Stimulated activated CD8-positive, alpha-beta memory T cell treated with anti-CD3 and anti-CD28 coated beads, Interleukin-4, amount 100 ng/mL, for 4 hours (primary cell): ENCODE measurements at places on chromosomes 5 and 9.
A peak's percentile ranks its signal among the peaks of the same experiment; 100 is the strongest.

GRCh38 chr9:13568405-13568804, 288.9 kb upstream of the MPDZ start:
- no peak for DNase-seq

DNA sequence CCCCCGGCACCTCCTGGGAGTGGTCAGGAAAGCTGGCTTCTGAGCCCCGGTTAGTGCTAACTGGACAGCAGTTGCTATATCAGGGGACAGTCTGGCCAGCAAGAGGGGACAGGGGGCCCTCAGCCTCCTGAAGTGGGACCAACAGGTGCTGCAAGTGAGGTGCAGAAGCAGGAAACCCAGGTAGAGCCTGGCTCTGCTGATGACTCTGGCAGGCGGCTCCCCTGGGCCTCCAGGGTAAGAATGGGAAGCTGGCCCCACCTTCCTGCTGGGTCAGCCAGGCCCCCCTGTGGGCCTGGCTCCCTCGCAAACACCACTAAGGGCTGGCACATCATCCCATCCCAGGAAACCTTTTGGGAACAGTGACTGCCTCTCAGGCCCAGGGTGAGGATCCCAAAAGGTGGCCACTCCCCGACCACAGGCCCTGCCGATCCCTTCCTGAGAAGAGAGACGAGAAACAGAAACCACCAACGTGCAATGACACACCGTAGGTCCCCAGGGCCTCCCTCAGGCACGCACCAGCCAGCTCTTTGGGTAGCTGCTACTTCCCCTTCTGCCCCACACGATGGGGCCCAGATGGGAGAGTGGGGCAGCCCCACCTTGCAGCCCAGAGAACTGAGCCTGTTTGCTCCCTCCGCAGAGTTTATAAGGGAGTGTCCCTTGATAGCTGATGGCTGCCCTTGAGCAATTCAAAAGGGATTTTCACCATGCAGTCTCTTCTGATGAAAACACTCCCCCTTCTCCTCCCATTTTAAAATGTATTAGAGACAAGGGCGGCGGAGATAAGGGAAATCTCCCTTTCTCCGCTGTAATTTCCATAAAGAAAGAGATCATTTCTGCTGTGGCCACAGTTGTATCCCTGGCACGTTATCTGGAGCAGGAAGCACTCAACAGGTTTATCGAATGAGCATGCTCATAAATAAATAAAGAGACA, 76.8 kb downstream of the STK10 start:
- peak; percentile 37 for DNase-seq

GRCh38 chr5:69492391-69492922, at the start of gene OCLN:
Gene OCLN, plus strand, starts transcription at chr5:69492790. Its CDS starts 11,455 bp downstream, at chr5:69504245.
- no peak for DNase-seq

DNA sequence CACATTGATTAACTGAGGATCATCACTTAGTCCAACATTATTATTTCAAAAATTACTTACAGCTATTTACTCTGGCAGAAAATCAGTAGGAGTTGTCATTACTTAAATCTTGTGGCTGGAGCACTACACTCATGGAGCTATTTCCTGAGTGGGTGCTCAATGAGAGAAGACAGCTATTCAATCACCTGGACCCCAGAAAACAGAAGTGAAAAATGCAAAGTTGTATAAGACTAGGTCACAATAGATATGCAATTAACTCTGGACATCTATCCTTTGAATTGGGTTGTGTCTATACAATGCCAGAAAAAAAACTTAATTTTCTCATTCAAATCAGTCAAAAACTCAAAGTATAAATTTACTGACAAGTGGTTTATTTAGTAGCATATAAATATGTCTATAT, 340.9 kb downstream of the EFNA5 start:
- DNase-seq, result no peak

- DNase-seq, result no peak
These were observed 59.5 kb downstream of the MVB12B start for GRCh38 chr9:126386088-126386487.

DNA sequence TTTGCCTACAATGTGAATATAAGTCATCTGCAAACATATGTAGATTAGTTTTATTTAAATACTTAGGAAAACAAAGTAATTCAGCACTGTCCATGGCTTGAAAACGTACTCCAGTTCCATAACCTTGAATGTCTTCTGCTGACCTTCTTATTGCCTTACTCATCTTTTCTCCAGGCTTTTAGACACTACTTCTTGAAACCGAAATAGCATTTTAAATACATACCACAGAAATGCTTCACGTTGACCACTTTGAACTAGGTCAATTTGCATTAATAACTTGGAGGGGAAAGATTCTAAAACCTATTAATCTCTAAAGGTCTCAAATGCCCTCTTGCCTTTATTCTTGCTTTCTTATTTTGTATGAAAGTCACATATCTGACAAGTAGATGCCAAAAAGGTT, 995.4 kb upstream of the ACO1 start:
- DNase-seq, result no peak

DNA sequence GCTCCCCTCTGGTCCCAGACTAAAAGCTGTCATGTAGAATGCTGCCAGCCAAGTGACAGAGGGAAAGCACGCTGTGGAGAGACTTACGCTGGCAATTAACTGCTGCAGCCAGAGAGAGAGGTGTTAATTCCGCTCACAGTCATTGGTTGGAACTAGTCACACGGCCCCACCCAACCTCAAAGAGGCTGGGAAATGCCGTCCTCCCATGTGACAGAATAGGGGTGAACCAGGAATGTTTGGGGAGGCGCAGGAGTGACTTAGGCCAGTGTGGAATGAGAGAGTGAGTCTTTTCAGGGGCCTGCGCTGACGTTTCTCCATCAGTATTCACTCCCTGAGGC, 87.6 kb downstream of the AMBP start:
- DNase-seq, result no peak

- DNase-seq, result no peak
These were observed 17.0 kb upstream of the WWC1 start for GRCh38 chr5:168274406-168274805.

DNA sequence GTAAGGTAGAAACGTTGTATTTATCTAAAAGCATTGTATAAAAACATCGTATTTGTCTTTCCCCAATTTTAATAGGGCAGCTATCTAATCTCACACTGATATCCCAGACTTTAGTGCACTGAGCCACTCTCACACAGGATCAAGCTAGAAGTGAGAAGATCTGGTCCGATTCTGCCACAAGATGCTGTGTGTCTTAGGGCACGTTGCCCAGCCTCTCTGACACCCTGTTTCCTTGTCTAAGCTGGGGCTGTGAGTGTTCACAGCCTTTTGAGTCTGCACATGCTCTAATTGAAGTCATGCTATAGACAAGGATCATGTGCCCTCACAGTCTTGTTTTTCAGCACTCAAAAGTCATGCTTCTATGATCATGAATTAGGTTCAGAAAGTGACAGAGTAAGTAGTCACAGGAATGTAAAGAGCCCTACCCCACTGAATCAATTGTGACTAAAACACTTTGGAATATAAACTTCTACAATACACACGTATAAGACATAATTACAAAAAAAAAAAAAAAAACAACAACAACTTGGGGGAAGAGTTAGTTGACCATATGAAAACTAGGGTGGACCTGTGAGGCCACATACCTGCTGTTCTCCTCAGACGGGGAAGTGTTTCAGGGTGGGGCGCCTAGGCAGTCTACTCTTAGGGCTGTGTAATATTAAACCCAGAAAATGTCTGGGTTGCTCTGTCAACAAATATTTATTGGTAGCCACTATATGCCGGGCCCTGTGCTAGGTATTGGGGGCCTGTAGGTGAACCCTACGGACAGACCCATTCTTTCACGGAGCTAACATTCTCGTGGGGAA, 893 bp upstream of the ABLIM3 start:
- no peak for DNase-seq

DNA sequence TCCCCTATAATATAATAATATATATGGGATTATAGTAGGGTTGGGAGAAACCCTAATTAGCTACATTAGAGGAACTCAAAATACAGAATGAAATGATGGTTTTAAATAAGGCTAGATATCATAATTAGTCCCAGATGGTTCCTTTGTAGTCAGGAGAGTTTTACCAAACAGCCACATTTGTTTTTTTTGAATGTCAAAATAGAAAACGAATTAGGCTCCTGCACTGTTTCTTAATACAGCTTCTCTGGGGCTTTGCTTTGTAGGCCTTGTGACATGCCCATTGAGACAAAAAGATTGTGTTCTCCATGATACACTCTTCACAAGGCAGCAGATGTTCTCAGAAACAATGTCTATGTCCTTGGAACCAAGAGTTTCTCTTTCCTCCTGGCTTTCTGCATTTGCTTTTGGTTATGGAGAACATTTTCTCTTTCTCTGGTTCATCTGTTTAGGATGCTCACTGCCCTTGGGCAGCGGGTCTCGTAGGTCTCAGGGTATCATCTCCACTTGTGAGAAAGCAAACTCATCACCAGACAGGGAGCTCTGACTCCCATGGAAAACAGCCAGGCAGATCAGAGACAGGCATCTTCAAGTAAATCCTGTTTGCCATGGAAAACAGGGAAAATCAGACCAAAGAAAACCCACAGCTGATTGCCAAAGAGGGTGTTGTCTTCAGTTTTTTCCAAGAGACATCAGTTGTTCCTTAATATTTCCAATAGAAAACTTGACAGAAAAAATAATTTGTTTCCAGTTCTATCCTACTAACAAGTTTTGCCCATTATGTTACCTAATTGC, 54.1 kb upstream of the RPS23 start:
- no peak for DNase-seq

- no peak for DNase-seq
These were observed 107.0 kb upstream of the SMIM23 start for GRCh38 chr5:171678646-171679045.

DNA sequence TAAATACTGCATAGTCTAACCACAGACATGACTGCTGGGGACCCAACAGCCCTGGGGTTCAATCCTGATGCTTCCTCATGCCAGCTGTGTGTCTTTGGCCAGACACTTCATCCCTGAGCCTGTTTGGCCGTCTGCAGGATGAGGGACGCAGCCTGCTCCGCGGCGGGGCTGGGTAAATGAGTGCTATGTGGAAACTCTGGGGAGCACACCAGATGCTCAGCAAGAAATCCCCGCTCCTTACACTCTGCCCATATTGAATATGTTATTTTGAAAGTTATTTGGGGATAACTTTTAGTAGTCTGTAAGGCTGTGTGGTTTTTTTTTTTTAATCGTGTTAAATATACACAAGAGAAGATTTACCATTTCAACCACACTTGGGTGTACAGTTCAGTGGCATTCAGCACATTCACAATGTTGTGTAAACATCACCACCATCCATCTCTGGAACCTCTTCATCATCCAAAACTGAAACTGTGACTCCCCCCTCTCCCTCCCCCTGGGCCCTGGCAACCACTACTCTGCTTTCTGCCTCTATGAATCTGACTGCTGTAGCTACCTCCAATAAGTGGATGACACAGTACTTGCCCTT, 42.7 kb downstream of the SH3PXD2B start:
- DNase-seq, result no peak

DNA sequence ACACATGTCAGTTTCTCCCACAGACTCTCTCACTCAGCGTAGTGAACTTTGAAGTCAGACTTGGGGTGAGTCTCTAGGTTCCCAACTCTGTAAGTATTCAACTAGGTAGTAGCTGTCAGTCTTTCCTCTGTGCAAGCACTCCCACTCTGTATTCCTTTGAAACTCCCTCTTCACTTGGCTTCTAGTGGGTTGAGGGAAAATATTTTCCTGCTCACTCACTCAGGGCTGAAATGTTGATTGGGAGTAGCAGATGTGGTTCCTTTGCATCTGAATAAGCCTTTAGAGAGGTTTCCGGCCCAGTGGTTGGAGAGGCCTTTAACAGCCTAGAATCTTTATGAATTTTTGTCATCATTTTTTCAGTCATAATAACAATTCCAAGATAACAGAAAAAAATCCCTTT, 18.1 kb upstream of the ARRDC3 start:
- DNase-seq, result no peak

GRCh38 chr9:78171651-78172050, 64.2 kb upstream of the CEP78 start:
- no peak for DNase-seq

DNA sequence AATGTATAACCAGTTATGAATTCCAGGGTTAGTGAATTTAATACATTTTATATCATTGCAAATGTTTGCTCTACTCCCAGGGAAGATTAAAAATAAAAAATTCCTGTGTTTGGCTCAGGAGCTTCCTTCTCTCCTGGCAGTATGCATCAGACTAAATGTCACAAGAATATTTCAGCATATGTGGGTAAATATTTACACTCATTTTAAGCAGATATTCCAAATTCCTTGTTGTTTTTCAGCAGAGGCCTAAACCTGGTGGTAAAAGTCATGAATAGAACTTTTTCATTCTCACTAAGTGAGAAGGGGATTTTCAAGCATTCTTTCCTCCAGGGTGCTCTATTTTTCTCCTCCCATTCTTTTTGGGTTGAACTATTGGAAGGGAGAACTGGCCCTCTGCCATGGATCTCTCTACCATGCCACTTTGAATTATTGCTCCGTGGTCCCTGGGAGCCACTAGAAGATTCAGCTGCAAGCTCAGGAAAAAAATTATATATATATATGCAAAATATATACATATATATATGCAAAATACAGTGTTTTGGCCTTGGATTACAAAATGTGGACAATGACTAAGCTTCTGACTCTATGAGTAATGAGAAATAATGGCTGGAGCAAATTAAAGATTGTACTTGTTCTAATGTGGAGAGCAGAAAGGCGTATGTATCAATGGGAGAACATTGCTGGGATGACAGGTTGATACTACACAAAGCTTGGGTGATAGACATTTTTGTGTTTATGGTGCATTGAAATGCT, 180.6 kb upstream of the PAPPA start:
- DNase-seq, result no peak

GRCh38 chr5:62627121-62627520, 48.5 kb downstream of the LRRC70 start:
- no peak for DNase-seq

DNA sequence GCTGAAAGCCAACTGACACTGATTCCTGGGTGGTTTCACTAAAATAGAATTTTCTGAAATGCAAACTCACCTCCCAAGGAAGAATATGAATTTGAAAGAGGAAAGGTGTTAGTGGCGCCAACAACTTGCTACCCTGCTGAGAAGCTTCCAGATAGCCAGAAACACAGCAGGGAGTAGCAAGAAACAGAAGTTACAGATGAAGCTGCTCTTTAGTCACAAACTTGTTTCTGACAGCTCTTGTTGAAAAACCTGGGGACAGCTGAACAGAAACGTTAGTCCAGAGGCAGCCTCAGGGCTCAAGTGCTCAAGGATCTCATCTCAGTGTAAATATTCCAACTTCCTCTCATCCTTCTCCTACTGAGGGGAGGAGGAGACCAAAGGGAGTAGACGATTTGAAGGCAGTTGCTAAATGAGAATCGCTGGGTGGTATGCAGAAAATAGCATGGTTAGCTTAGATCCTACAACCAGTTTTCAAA, 184.1 kb downstream of the PDE4D start:
- DNase-seq, result no peak

DNA sequence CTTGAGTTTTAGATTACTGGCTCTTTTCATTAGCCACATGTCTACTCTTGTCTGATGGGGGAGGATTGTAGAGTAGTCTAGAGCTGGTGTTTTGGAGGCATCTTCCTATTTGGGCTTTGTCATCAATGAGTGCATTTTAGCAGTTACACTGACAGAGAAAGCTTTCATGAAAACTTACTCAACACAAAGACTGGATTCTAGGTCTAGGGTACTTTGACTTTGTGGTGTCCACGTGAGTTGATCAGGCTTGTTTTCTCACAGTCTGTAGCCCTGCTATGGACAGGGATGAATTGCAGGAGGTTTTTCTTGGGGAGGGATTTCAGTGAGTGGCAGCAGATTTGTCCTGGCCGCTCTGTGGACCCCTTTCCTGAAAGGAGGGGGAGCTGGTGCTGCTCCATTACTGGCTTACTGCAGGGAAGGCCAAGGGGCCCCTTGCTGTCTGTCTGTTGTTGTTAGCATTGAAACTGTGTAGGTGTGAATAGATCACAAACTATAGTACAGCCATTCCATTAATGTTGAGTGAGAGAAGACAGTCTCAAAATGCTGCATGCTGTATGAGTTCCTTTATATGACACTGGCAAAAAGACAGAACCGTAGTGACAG, 6.6 kb downstream of the TRIO start:
- no peak for DNase-seq
